ENCODE measurements at places on chromosomes 7 and 10. TPM values are rescaled to one million over a fixed set of nuclear protein-coding genes. Genes with fewer than 3 reads are reported as not detected.

PRKG1 gene
- 0.71 TPM for total RNA-seq

ZNF862 gene
- 10.5 TPM for total RNA-seq

ZNF117 gene
- total RNA-seq = 2.6 TPM

LBX1 gene
- not detected for total RNA-seq

GRID2IP gene
- total RNA-seq = not detected

DOCK1 gene
- total RNA-seq = 24.5 TPM

SFTPA1 gene
- total RNA-seq = not detected

AGAP9 gene
- total RNA-seq = 2.7 TPM

All from myometrial cell (primary cell).